Memory B cell (primary cell): ENCODE measurements at places on chromosomes 16 and 17.
A peak's percentile ranks its signal among the peaks of the same experiment; 100 is the strongest.

- DNase-seq, result no peak
Observed at GRCh38 chr17:69048634-69049033, 12.1 kb downstream of the ABCA9 start.

GRCh38 chr17:79781736-79782575 lies 4.0 kb downstream of the CBX2 start:
- DNase-seq, result no peak

- DNase-seq, result no peak
Observed at GRCh38 chr17:32859857-32860525, 16.9 kb downstream of the MYO1D start.

DNA sequence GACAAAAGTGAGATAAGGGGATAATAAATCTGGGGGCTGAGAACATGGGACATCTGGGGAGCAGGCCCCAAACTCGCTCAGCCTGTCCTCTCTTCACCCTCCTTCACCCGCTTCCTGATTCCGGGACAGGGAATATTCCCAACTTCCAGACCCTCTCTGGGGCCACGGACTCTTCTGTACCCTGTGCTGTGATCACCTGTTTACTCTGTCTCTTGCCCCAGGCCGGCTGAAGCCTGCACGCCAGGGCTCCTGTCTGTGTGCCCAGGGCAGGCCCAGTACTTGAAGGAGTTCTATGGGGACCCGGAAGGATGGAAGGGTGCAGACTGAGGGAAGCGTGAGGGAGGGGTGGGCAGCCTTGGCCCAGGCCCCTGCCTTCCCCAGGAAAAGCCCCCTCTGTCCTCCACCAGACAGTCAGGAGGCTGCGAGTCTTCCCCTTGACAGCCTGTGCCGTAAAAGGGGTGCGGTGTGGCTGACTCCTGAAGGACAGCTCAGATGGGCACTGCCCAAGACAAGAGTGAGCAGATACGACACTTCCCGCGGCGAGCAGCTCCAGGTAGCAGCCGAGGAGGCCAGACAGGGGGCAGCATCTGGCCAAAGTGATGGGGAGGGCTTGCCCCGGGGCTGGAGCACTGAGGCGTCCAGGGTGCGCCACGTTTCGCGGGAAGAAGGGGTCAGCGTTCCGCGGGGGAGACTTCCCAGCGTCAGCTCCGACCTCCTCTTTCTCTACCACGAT lies 1.0 kb upstream of the CCNF start:
- no peak for DNase-seq

DNA sequence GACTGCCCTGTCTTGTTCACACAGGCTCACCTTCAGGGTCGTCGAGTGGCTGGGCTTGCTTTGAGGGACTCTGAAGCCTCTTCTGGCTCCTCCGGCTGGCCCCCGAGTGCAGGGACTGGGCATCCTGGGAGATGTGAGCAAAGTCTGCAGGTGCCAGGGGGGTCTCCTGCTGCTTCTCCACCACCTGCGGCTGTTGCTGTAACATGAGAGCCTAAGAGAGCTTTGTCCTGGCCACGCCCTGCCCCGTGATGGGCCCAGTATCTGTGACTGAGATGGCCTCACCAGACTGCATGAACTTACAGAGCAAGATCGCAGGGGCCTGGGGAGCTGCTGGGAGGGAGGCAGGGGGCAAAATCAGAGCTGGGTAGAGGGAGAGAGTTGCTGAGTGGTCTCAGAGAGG lies 12.5 kb downstream of the ERN2 start:
- DNase-seq, result no peak

- no peak for DNase-seq
Observed at GRCh38 chr17:58005728-58006559, 1.1 kb downstream of the SRSF1 start.

GRCh38 chr16:67804853-67805542 lies 1.4 kb downstream of the RANBP10 start:
- no peak for DNase-seq

DNA sequence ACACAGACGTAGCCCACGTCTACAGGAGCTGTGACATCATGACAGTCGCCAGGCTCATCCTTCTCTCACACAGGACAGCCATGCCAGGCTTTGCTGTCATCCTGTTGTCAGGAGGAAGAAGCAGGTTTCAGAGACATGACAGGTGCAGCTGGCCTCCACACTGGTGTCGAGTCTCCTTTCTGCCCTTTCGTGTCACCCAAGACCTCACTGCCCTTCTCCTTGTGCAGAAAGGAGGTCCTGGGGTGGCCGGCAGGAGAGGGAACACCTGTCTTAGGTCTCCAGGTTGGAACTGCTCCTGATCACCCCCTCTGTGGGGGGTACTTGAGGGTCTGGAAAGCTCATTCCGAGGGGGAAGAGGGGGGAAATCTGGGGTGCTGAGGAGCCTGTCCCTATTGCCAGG lies 41.6 kb upstream of the IRF8 start:
- no peak for DNase-seq

- DNase-seq, result no peak
Observed at GRCh38 chr17:69597898-69598692, 183.6 kb downstream of the MAP2K6 start.

DNA sequence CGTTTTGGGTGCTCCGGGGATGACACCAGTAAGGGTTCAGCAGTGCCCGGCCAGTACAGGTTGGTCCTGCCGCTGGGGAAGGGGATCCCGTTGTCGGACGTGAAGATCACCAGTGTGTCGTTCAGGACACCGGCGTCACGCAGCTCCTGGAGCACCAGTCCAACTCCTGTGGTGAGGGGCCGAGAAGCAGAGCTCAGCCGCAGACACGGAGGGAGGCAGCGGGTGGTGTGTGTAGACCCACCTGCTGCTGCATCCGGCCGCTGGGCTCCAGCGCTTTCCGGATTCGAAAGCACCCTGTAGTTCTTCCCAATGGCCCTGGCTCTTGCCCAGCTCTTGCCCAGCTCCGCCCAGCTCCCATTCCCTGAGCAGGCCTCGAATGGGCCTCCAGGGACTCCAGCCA lies 8.0 kb downstream of the SGSH start:
- DNase-seq, result no peak

DNA sequence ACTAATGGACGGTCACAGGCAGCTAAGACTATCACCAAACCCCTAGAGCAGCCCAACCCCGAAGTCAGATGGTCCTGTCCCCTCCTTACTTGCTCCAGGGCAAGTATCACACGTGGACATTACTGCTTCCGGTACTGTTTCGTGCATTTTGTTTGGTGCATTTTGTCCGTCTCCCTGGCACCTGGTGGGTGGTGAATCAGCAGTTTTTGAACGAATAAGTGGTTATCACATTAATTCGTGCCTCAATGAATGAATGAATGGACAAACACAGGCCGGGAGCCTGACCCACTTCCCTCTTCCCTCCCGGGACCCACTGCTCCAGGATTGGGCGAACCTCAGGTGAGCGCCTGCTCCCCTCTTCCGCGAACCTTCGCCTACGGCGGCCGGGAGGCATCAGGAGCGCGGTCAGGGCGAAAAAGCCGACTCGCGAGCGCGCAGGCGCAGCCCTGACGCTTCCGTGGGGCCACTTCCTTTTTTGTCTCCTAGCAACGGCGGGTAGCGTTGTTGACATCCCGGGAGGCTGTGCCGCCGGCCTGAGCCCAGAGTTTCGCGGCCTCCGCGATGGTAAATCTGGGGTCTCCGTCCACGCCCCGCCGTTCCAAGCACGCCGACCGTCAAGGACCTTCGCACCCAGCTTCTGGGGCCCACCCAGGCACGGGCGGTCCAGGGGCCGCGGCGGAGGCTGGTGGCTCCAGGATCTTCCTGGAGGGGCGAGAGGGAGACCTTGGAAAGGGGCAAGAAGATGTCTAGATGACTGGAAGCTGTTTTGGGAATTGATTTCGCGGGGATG lies at the start of gene DYNLRB2:
Gene DYNLRB2, plus strand, starts transcription at position 478 of the 790 bp plus-strand sequence. Its CDS starts 84 bp downstream, at position 562.
- peak; percentile 91 for DNase-seq

GRCh38 chr17:1898332-1898731 lies 68.5 kb downstream of the RPA1 start:
- DNase-seq, result no peak

- DNase-seq, result no peak
Observed at GRCh38 chr17:54903375-54903774, 2.7 kb downstream of the TOM1L1 start.

DNA sequence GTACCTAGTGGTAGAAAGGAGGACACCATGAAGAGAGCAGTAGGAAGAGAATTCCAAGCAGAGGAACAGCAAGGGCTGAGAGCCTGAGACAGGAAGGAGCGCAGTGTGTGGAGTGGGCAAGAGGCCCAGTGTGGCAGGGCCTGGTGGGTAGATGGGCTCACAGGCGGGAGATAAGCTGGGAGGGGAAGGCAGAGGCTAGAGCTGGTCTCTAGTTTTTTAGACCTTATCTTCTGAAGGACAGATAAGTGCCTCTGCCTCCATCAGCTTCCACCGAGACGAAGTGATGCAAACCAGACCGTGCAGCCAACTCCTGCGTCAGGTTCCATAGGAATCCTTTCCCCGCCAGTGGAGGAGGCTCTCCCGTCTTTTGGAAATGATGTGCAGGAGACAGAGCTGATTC lies 33.6 kb downstream of the CDH1 start:
- no peak for DNase-seq

- DNase-seq, result no peak
Observed at GRCh38 chr17:79530361-79531105, 80.3 kb downstream of the RBFOX3 start.

GRCh38 chr17:7560172-7561027 lies 1.3 kb upstream of the SENP3 start:
- DNase-seq, result peak; percentile 64

DNA sequence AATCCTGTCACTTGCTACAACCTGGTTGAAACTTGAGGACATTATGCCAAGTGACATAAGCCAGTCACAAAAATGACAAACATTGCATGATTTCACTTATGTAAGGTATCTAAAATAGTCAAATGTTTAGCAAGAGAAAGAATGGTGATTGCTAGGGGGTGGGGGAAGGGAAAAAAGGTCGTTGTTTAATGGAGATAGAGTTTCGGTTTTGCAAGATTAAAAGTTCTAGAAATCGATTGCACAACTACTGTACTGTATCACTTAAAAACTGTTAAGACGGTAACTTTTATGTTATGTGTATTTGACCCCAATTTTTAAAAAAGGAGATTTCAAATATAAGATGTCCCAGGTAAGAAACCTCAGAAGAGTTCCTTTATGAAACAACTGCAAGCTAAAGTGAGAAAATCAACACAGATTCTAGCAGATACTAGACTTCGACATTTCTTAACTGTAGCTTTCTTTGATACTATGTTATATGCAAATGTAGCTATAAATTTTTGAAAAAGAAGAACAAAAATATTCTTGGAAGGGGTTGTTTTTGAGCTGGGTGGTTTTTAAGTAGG lies 5.9 kb downstream of the MEOX1 start:
- no peak for DNase-seq

- DNase-seq, result no peak
Observed at GRCh38 chr17:42653179-42654124, 5.6 kb upstream of the TUBG2 start.

DNA sequence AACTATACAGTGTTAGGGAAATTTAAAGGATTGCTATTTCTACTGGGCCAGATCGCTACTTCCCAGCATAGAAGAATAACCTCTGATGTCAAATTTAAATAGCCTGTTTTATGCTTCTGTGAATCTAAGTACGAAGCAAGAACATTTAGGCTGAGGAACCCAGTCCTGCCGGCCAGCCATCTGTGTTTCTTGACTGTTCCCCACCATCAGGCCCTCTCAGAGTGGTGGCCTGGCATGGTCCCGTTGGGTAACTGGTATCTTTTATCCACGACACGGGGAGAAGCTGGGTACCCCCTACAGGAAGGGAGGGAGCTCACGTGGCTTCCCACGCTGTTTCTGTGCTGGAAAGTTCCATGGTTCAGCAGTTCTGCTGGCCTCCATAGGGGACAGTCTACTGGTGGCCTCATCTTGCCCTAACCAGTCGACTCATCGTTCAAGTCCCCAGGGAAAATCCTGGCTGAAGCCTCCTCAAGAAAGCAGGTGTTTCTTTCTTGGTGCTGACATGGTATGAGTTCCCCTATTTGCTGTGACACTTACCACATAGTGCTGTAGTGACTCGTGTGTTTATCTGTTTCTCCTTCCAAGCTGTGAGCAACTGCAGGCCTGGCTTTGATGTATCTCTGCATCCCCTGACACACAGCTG lies 201.7 kb upstream of the NLRP1 start:
- no peak for DNase-seq

DNA sequence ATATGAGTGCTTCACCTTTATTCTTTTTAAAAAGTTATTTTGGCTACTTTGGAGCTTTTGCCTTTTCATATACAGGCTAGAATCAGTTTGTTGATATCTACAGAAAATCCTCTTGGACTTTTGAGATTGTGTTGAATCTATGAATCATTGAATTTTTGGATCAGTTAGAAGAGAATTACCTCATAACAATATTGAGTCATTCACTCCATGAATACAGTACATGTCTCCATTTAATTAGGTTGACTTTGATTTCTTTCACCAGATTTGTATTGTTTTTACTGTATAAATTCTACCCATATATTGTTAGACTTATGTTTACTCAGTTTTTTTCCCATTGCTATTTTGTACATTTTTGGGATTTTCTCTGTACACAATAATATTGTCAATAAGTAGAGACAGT lies 54.4 kb downstream of the TAOK1 start:
- no peak for DNase-seq

- DNase-seq, result no peak
Observed at GRCh38 chr17:78034429-78035091, 76.1 kb downstream of the TNRC6C start.

DNA sequence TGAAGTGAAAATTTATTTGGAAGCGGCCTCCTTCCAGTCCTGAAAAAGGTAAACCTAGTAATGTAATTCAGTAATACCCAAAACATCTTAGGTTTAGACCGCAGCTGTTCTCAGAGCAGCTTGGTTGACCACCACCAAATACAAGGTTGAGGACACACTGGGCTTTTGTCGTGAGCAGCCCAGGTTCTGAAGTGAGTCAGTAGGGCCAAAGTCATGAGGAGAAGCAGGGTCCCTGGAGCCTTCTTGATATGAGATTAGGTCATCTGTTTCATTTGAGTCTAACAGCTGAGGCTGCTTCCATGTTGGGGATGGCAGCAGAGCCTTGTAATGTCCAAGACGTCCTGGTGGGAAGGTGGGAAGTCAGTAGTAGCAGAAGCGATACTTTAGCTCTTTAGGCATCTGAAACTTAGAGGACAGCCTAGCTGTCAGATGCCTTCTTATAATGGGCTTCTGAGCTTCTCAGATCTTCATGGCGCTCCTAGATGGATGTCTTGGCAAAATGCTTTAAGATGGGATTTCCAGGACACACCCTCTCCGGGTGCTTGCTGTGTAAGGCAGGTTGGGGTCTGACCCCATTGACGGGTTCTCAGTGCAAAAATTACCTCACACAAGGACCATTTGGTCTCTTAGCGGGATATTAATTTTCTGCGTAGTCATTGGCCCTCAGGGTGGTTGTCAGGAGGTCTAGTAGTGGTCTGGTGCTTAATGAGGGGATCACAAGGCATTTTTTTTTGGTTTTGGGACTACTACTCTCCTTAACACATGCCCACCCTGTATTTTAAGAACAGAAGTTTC lies 2.4 kb downstream of the ALKBH5 start:
- DNase-seq, result no peak

GRCh38 chr17:33210285-33210684 lies 82.8 kb downstream of the ASIC2 start:
- DNase-seq, result no peak

- no peak for DNase-seq
Observed at GRCh38 chr16:27421961-27422740, 20.2 kb downstream of the IL21R start.
